ENCODE measurements at places on chromosomes 6 and 20.

- no peak for DNase-seq
Observed at GRCh38 chr6:31350196-31351032, 6.6 kb downstream of the HLA-B start.

DNA sequence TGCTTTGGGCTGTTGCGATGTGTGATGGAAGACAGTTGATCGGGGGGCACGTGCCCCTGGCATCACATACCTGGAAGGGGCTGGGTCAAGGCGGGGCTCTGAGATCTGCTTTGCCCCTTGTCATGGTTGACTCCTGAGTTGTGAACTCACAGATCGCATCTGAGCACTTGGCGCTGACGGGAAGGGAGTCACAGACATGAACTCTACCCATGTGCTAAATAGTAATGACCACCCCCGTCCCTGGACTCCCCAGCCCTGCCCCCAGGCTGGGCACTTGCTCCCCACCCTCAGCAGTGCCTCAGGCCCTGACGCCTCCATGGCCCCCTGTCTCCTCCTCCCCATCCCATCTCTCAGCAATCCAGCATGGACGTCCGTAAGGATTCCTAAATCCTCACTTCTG is 107.0 kb downstream of the SYNDIG1 start:
- no peak for DNase-seq

GRCh38 chr6:44135875-44136274 is 8.5 kb downstream of the TMEM63B start:
- DNase-seq, result no peak

- no peak for DNase-seq
Observed at GRCh38 chr20:33377366-33377765, 24.0 kb downstream of the CDK5RAP1 start.

DNA sequence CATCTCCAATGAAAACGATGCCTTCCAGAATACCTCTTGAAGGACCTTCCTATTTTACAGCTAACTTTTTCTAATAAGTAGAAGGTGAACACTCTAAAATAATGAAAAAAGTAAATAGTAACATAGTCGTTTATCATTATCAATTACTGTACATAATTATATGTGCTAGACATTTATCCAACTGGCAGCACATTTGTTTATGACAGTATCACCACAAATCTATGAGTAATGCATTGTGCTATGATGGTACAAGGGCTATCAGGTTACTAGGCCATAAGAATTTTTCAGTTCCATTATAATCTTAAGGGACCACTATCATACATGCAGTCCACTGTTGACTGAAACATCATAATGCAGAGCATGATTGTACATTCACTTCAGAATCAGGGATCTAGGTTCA is 68.4 kb downstream of the ATG5 start:
- DNase-seq, result no peak

- no peak for DNase-seq
Observed at GRCh38 chr20:12936020-12936419, 72.8 kb upstream of the SPTLC3 start.

DNA sequence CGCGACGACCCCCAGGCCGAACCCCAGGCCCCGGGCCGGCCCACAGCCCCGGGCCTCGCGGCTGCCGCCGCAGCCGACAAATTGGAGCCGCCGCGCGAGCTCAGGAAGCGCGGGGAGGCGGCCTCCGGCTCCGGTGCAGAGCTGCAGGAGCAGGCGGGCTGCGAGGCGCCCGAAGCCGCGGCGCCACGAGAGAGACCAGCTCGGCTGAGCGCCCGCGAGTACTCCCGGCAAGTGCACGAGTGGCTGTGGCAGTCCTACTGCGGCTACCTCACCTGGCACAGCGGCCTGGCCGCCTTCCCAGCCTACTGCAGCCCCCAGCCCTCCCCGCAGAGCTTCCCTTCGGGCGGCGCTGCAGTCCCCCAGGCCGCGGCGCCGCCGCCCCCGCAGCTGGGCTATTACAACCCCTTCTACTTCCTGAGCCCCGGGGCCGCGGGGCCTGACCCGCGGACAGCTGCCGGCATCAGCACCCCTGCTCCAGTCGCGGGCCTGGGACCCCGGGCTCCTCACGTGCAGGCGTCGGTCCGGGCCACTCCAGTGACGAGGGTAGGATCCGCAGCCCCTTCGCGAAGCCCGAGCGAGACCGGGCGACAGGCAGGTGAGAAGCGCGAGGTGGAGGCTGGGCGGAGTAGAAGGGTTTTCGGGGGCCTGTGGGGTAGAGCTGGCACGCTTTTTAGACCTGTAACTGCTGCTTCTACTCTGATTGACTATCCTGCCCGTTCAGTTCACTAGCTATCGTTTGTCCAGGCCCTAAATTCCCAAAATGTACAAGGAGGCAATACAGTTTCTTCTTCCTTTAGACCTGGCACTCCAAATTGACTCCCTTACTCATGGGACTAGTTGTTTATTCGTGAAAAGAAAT is 654 bp downstream of the FAM8A1 start:
- DNase-seq, result peak; percentile 8

DNA sequence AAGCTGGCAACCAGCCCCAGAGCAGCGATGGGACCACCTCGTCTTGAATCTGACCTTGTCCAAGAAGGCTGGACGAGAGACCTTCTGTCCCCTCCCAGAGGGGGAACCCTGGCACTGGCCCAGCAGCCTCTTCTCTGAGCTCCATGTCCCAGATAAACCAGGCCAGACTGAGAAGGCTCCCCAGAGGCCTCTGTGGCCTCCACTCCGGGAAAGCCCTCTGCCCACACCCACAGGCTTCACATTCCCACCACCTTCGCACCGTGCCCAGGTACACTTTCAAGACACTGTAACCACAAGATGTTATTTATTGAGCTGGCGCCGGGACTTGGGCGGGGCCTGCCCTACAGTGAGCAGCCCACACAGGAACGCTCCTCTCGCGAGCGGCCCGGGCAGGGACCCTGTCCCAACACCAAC is 33.2 kb downstream of the ADA start:
- DNase-seq, result peak; percentile 7

DNA sequence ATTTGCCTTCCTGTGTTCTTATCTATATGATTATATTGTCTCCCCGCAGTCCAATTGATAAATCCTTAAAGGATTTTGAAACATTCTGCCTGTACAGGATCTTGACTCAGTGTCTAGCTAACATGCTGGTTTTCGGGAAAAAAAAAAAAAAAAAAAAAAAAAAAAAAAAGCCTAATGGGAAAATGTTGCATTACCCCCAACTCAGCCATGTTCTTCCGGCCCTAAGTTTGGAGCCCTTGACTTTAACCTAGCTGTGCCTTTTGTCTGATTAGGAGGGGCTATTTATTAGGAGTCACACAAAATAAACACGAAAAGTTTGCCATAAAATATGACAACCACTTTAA is 244.4 kb upstream of the TCF21 start:
- no peak for DNase-seq

- no peak for DNase-seq
Observed at GRCh38 chr6:158499601-158500000, 60.3 kb upstream of the TMEM181 start.

- no peak for DNase-seq
Observed at GRCh38 chr6:15443119-15443830, 197.4 kb downstream of the JARID2 start.

DNA sequence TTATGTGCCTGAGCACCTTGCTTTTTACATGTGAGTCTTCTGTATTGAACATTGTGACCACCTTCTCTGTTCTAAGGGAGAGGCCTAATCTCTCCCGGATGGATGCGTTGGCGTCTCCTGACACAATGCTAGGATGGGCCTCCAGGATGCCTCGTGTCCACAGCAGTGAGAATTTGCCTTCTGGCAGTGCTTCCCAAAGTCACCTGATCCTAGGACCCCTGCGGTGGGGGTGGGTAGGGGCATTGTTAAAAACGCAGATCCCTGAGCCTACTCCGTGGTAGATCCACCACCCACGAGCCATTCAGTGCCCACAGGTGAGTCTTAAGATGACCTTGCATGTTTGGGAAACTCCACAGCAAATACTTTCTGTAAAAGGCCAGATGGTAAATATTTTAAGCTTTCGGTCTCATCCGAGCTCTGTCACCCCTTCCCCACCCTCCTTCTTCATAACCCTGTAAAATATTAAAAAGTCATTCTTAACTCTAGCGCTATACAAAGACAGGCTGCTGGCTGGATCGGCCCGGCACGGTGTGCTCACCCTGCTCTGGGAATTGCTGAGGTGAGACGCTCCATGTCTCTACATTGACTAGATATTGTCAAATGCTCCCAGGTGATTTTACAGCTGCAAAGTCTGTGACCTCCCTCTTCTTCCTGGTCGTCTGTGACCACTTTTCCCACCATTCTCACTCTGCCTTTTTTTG is 106.7 kb upstream of the IYD start:
- DNase-seq, result no peak

GRCh38 chr6:15490242-15491100 is 172.4 kb downstream of the DTNBP1 start:
- no peak for DNase-seq

GRCh38 chr6:27775796-27776184 is 136.4 kb downstream of the OR2B2 start:
- DNase-seq, result no peak

GRCh38 chr6:165453395-165453794 is 144.0 kb upstream of the C6orf118 start:
- no peak for DNase-seq

DNA sequence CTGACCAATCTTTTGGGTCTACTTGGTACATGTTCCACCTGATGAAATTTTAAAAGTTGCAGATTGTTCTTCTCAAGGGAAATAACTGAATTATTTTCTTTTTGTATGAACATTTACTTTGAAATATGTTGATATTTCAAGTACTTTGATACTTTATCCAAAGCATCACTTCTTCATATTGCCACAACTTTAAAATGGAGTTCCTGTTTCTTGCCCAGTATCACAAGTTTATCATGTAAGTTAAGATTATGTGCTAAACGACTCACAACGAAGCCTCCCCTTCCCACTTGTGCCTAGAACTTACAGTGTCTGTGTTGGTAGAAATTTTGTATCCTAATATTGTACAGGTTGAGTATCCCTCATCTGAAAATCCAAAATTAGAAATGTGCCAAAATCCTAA is 108.4 kb downstream of the ARID1B start:
- DNase-seq, result no peak

DNA sequence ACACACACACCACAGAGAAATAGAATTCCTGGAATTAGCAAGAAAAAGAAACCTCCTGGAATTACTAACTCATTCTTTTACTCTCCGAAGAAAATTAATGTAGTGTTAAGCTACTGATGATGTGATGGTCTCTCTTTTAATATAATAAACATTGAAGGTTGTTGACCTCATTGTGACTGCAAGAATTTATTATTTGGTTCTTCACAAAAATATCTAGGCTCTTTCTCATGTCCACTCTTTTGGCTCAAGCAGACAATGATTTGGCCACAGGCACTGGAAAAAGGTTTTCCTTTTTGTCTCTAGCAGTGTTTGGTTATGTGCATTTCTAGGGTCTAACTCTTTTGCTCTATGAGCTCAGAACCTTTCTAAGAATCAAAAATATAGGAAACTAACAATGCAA is 811.9 kb downstream of the TENT5A start:
- no peak for DNase-seq

DNA sequence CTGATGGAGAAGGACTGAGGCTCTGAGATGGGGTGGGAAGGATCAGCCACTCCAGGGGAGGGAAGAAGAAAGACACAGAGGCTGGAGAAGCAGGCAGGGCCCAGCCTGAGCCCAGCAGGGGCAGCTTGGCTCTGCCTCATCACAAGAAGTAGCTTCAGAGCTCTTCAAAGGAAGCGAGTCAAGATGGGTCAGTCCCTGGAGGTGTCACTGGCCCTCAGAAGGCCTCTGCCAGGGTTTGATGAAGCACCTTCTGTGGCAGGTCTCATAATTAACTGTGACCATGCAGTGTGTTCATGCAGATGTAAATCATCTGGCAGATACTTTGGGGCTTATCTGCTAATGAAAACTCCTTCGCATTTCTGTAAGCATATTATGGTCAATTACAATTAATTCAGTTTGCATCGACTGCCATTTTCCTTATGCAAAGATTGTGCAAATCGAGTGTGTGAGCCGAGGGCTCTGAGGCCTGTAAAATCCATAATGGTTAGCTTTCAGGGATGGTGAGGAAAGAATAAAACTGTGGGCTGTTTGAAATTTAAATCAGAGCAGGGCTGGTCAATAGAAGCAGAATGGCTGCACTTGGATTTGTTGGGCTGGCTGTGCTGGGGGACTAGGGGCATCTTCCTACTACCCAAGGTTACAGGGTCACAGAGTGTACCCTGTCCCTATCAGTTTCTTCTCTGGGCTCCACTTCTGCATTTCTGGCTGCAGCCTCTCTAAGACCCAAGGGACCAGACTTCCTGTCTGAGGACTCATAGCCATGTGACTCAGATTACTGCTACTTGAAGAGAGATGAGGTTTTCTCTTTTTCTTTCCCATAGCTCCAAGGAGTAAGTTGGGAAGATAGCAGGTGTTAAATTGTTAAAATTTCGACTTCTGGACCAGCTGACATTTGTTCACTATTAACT is 376.6 kb downstream of the DHX35 start:
- no peak for DNase-seq

- DNase-seq, result no peak
Observed at GRCh38 chr6:20939161-20939775, 405.0 kb downstream of the CDKAL1 start.

DNA sequence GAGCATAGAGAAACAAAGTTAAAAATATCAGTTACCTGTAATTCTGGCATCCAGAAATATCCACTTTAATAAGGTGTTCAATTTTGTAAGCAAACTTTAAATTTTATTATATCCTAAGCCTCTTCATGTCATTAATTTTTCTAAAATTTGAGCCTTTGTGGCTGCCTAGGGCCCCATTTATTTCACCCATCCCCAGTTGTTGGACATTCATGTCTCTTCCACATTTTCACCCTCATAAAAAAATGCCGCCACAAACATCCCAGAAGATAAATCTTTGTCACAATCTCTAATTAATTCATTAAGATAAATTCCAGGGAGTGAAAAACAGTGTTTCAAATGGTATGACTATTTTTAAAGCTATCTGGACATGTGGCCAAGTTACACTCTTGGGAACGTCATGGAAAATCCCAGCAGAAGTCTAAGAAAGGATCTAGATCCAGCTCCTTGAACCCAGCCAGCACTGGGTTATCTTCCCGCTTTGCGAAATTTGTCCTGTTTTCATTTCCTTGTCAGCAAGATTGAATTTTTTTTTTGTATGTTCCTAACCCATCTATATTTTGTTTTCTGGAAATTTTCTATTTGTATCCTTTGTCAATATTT is 97.2 kb downstream of the TMEM242 start:
- no peak for DNase-seq

GRCh38 chr20:56157530-56158203 is 90.9 kb upstream of the MC3R start:
- DNase-seq, result no peak
